ENCODE measurements at places on chromosomes 13 and 19. TPM values are rescaled to one million over a fixed set of nuclear protein-coding genes. Genes with fewer than 3 reads are reported as not detected.
A peak's percentile ranks its signal among the peaks of the same experiment; 100 is the strongest.

DNA sequence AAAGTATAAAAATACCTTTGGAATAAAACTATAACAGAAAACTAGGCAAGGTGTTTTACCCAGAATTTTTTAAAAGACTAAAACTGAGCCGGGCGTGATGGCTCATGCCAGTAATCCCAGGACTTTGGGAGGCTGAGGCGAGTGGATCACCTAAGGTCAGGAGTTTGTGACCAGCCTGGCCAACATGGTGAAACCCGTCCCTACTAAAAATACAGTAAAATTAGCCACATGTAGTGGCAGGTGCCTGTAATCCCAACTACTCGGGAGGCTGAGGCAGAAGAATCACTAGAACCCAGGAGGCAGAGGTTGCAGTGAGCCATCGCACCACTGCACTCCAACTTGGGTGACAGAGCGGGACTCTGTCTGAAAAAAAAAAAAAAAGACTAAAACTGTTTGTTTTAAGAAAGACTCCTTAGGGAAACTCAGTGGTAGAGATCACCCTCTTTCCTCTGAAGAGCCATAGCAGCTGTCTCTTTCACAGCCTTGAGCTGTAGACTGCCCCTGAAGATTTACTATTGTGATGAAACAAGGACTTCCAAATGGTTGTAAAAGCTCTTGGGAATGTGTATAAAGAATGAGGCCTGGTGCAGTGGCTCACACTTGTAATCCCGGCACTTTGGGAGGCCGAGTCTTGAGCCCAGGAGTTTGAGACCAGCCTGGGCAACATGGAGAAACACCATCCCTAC is 14.7 kb upstream of the KCTD4 start:
- DNase-seq = no peak

The SIGLEC11 gene
- 5.0 TPM for polyA plus RNA-seq

- no peak for DNase-seq
These were observed 841 bp upstream of the ZNF223 start for GRCh38 chr19:44050740-44051649.

DNA sequence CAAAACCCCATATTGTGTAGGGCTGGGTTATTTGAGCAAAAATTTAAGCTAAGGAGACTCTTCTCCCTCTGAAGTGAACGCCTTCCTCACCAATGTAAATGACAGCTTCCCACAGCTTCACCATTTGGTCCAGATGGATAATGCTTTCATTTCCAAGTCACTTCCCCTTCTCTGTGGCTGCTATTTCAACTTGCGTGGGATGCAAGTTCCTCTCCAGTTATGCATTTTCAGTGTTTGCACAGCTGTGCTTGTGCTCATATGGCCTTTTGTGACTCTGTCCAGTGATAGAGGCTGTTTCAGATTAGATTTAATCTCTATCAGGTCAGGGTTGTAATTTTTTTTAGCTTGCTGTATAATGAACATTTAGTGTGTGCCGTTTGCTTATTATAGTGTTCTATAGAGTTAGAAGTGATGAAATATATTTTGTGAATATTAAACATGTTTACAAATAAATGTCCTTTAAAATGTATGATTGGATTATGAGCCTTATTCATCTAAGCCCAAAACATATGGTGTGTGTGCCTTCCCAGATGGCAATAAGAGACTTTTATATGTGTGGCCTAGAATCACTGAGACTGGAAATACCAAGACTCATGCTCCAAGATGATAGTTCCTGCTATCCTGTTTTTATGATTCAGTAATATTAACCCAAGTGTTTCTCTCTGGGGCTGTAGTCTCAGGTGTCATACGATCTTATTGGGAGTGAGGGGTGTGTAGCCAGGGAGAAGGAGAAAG is 86.6 kb downstream of the TNFRSF19 start:
- peak; percentile 74 for DNase-seq

DNA sequence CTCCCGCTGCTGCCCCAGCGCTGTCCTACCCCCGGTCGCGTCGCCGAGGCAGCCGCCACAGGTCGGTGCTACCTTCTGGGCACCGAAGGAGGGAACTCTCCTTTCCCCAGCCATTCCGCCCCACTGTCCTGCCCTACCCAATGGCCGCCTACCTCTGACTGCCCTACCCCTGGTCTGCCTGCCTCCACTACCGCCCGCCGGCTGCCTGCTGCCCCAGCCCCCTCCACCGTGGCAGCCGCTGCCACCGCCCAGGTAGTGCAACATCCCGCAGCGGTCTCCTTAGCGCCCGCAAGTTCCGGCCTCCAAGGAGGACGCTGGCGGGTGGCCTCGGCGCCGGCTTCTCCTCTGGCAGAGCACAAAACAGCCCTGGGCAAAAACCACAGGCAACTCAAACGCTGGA is 1303.1 kb downstream of the UQCRFS1 start:
- DNase-seq = no peak

The LPAR2 gene
- polyA plus RNA-seq = 21.6 TPM

- DNase-seq = no peak
These were observed 51.0 kb downstream of the TEX26 start for GRCh38 chr13:30983431-30983830.

The HSD11B1L gene
- 8.2 TPM for polyA plus RNA-seq

- no peak for DNase-seq
These were observed 17.9 kb downstream of the GAS6 start for GRCh38 chr13:113845723-113846635.

DNA sequence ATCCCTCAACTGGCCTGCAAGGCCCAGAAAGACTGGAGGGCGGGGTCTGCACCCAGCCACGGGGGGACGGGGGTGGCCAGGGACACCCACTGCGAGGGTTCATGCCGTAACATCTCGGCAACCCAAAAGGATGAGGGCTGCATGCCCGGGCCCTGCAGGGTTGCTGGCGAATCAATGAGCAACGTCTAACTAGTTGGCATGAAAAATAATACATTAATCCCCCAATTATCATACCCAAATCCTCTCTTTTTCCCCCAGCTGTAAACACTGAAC is 232.2 kb downstream of the TUBA3C start:
- no peak for DNase-seq

The SLC10A2 gene
- 1.2 TPM for polyA plus RNA-seq

DNA sequence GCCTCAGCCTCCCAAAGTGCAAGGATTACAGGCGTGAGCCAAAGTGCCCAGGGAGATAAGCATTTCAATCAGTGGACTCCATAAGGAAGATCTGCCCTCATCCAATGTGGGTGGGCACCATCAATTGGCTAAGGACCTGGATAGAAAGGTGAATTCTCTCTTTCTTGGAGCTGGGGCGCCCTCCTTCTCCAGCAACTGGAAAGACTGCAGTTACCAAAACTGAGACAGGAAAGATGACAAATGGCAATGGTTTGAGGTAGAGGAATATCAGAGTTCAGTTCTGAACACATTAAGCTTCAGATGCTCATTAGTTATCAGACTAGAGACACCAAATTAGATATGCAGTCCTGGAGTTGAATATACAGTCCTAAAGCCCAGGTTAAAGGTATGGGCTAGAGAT is 10.5 kb upstream of the ELF1 start:
- no peak for DNase-seq

The ANKLE1 gene
- 1.0 TPM for polyA plus RNA-seq

GRCh38 chr13:34762312-34762711 is 179.8 kb upstream of the NBEA start:
- no peak for DNase-seq

The COL4A1 gene
- polyA plus RNA-seq = 578 TPM

The DAND5 gene
- 0.07 TPM for polyA plus RNA-seq

The IGFL1 gene
- not detected for polyA plus RNA-seq

DNA sequence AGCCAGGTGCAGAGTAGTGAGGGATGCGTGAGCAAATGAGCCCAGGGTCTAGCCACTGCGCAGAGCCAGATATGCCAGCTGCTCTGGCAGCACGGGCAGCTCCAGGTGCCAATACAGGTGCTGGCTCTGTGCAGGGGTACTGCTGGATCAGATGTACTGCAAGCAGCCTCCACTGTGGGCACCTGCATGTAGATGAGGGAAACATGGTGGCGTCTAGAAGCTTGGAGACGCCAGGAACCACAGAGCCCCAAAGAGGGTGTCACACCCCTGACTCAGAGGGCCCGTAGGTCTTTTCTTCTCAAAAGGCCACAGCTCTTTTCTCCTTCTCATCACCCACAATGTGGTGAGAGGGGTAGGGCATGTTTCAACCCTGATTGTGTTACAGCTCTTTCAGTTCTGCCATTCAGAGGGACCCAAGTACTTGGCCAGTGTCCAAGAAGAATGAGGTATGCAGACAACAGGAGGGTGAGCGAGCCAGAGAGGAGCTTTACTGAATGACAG is 244.4 kb upstream of the SLITRK1 start:
- no peak for DNase-seq

DNA sequence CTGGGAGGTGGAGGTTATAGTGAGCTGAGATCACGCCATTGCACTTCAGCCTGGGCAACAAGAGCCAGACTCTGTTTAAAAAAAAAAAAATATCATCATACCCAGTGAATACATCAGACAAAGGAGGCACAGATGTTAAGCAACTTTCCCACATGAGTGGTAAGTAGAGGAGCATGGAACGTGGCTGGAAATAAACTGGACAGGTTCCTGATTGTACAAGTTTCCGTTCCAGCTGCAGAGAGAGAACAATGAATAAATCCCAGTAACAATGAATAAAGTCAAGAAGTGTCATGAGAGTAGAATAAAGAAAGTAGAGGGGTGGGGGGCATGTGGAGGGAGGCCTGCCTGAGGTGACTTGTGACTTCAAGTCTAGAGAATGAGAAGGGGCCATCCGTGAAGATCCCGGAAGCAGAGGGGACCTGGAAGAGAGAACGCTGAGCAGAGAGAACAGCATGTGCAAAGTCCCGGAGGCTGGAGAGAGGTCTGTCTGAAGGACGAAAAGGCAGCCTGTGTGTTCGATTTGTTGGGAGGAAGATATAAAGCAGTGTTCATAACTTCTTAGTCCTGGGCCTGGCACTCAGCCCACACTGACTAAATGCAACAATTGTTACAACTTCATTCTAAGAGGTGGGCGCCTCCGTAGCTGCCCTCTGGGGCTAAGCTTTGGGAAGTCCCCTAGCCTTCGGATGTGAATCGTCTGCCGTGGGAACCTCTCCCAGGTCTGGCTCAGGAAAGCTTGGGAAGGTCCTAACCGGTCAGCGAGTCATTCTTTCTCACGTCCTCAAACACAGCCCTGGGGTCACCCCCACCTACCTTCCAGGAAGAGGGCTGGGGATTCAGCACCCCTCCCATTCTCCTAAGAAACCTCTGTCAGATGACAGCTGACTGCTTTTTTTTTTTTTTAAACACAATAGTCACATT is 15.3 kb upstream of the ARHGEF18 start:
- no peak for DNase-seq

GRCh38 chr13:112674412-112675365 is 15.1 kb upstream of the ATP11A start:
- DNase-seq = no peak

GRCh38 chr13:42258747-42259146 is 13.2 kb upstream of the AKAP11 start:
- DNase-seq = no peak

DNA sequence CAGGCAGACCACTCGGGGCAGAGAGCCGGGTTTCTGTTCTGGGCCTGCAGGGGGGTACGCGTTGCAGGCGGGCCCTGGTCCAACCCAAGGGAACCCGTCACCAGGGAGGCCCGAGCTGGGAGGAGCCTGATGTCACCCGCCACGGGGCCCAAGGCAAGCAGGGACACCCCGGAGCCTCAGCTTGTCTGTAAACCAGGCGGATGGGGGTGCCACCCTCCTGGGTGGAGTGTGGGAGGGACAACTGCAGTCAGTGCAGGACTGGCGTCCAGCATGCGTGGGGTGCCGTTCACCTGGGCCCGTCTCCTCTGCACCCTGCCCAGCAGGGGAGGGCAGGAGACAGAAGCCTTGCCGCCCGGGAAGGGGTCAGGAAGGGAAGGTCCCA is 7.0 kb downstream of the CACTIN start:
- no peak for DNase-seq

GRCh38 chr13:71751073-71751472 is 115.9 kb downstream of the DACH1 start:
- no peak for DNase-seq

DNA sequence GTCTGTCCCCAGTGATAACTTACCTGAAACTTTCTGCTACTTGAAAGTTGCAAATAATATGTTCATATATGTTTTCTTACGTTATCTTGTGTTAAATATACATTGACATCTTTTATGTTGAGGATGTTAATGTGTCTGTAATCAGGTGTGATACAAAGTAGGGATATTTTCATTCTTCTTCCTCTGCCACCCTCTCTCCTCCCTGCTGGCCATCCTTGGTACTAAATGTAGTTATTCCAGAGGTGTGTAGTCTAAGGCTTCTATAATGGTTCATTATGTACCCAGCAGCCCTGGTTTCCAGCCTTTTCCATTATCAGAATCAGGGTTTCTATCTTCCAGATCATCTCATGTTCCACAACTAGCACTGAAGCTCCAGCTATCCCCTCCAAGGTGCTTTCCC is 606.7 kb upstream of the KLHL1 start:
- DNase-seq = no peak

GRCh38 chr13:98173431-98174152 is 3.5 kb downstream of the RNF113B start:
- no peak for DNase-seq

The ZNF222 gene
- polyA plus RNA-seq = 9.7 TPM

DNA sequence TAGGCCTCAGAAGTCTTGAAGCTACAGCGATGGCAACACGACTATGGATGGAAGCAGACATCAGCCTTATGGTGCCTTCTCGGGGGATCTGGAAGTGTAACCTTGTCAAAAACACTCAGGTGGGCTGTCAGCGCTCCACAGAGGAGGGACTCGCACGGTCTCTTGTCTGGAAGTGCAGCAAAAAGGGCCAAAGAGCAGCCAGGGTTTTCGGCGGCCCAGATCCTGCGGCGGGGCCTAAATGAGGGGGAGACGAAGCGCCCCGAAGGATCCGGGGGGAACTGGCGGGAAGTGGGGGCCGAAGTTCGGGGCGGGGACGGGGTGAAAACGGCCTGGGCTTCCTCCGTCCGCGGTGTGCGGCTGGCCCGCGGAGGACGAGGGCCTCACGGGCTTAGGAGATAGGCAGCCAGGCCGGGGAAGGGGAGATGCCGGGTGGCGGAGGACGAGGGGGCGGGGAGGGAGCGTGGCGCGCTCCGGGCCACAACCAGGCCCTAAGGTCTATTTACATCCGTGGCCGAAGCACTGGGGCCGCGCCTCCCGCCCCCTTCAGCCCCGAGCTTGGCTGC is 637 bp downstream of the RANBP3 start:
- no peak for DNase-seq

GRCh38 chr13:24931450-24932251 is 164.3 kb upstream of the PABPC3 start:
- no peak for DNase-seq

The NCAN gene
- polyA plus RNA-seq = 0.09 TPM

The ZSCAN18 gene
- polyA plus RNA-seq = 98.4 TPM

GRCh38 chr19:19062454-19063182 is 1.2 kb upstream of the SLC25A42 start:
- DNase-seq = no peak

DNA sequence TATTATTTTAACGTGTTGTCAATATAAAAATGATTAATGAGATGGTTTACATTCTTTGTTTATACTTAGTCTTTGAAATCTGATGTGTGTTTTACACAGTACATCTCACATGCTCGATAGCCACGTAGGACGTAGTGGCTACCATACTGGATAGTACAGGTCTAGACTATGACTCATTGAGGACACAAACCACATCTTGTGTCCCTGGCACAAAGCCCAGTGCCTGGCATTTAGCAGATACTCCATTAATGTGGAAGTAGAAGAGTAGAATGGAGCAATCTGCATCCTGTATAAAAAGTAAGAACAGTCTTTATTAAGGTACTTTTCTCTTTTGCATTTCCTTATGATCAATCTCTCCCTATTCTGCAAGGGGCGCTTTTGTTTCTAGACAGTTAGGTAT is 49.0 kb upstream of the FRY start:
- DNase-seq = no peak

The JSRP1 gene
- 1.3 TPM for polyA plus RNA-seq

The MYO16 gene
- polyA plus RNA-seq = 0.60 TPM

Measured in renal cortex interstitium (tissue), 15 donors.